ENCODE measurements at places on chromosomes 4 and X.

GRCh38 chrX:21524008-21524407 lies 134.1 kb downstream of the KLHL34 start:
- no peak for DNase-seq

- no peak for DNase-seq
Measured at GRCh38 chr4:142130666-142131065, 494.3 kb downstream of the IL15 start.

DNA sequence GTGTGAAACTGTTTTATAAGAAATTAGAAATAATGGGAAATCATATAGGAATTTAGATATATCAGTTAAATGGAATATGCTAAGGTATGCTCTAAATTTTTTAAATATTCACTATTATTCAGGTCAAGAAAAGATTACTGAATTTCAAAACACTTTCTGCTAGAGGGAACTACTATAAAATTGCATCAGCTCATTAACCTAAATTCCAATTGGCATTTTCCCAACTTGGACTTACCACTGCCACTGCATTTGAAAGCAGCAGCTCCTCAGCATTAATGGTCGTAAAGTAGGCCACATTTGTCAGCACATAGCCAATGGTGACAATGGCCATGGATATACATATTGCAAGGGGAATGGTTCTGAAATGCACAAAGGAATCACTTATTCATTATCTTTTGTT lies 57.3 kb downstream of the SLC7A11 start:
- no peak for DNase-seq

GRCh38 chr4:123593655-123594054 lies 197.1 kb downstream of the SPRY1 start:
- DNase-seq, result no peak

- no peak for DNase-seq
Measured at GRCh38 chr4:155371432-155372043, 5.2 kb downstream of the MAP9 start.

DNA sequence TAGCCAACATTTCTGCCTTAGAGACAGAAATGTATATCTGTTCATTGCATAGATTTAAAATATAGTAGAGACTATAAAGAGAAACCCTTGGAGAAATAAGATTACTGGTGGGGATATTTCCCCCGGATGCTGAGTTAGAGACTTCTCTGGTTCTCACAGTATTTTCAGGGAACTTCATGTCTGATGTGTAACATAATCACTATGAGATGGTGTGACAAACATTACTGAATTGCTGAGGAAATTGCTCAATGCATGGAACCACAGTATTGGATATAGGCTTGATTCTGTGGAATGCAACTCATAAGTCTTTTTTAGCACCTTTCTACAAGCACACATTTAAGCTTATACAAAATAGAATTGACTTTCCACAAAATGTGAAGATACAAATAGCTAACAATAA lies 152.7 kb downstream of the SOWAHB start:
- DNase-seq, result no peak

- no peak for DNase-seq
Measured at GRCh38 chr4:114005569-114006442, 26.4 kb upstream of the ARSJ start.

DNA sequence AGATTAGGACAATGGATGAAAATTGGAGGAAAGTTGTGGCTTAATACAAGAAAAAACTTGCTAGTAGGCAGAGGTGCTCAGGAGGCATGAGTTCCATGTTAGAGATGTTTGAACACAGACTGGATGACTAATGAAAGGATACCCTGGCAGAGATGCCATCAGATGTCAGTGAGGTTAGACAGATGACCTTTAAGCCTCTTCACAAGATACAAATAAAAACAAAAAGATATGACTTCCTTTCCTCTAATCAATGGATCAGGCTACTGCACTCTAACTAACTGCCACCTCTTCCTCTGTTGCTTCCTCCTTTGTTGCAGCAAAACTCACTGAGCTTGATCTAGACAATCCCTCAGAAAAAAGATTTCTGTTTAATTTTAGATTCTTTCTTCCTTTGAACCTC lies 14.7 kb downstream of the STAP1 start:
- no peak for DNase-seq

DNA sequence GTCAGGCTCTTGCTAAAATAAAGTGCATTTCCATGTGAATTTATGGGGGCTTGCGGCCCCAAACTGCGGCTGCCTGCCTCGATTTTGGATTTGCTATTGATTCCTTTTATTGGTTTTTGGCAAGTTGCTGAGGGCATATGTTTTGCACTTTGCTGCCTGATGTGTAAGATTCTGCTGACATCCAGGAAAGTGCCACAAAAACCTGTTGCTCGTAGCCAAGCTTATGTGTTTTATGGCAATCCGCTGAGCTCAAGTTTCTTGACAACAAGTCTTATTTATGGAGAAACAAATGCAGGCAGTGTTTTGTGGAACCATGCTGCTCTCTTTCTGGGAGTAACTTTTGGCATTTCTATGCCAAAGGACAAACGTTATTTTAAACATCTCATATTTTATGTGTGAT lies 97.3 kb upstream of the DDIT4L start:
- DNase-seq, result no peak

DNA sequence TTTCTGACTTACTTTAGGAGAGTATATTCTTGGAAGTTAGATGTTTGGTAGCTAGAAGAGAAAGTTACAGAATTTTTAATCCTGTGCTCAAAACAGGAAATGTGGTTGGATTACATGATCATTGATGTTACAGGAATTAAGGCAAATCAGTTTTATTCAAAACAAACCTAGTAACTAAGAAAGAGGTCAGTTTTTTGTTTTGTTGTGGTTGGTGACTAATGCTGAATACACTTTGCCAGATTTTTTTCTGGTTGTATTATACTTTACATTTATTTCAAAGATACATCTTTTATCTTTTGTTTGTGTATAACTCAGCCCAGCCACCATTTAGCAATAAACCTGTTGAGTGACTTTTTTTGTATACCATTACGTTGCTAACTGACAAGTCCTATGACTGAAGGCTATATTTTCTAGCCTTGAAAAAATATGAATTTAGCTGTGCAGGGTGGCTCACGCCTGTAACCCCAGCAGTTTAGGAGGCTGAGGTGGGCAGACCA lies 116.7 kb downstream of the KLHL8 start:
- DNase-seq, result no peak

DNA sequence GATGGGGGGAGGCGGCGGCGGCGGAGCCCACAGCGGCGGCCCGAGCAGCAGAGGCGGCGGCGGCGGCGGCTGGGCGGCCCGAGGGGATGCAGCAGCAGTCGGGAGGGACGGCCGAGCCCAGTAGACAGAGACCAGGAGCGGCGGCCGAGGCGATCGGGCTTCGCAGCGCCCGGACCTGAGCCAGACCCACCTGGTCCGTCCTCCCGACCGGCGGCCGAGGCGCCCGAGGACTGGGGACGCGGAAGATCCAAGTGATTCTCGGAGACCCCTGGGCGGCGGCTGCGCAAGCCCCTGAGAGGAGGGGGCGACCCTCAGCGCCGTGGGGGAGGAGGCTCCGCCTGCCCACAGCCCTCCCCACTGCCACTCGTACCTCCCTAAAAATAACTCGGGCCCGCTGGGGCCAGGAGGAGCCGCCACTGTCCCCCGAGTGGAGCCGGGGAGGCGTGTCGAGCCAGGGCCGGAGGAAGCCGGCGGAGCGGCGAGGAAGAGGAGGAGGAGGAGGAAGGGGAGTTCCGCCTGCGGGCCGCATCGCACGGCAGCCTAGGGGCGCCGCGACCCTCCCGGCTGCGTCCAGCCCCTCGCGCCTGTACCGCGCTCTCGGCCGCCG lies 608 bp downstream of the RAPGEF2 start:
- no peak for DNase-seq

GRCh38 chr4:10715135-10715534 lies 30.6 kb upstream of the CLNK start:
- no peak for DNase-seq

GRCh38 chr4:159697322-159698283 lies 594.7 kb downstream of the RAPGEF2 start:
- no peak for DNase-seq

DNA sequence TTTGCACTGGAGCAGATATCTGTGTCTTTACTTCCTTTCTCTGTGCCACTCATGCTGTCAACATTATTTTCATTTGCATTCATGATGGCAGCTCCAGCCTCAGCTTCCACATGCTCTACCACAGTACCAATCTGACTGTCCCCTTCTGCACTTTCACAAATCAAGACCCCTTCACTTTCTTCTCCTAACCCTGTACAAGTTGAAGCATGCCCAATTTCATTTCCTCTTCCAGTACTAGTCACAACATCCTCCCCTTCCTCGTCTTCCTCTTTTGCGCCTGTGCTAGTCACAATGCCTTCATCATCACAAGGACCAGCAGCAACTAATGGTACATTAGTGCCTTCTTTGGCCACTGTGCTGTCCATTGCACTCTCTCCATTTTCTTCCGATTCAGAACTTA lies 26.5 kb downstream of the BOD1L1 start:
- DNase-seq, result no peak

- no peak for DNase-seq
Measured at GRCh38 chrX:109818976-109819375, 85.9 kb upstream of the ACSL4 start.

- DNase-seq, result no peak
Measured at GRCh38 chrX:19740744-19741143, 146.7 kb downstream of the SH3KBP1 start.

- no peak for DNase-seq
Measured at GRCh38 chr4:75102787-75103085, 169.8 kb downstream of the PARM1 start.

GRCh38 chr4:83241132-83241531 lies 43.5 kb downstream of the COQ2 start:
- DNase-seq, result no peak

GRCh38 chr4:172813359-172813923 lies 355.2 kb upstream of the GALNT7 start:
- DNase-seq, result no peak

DNA sequence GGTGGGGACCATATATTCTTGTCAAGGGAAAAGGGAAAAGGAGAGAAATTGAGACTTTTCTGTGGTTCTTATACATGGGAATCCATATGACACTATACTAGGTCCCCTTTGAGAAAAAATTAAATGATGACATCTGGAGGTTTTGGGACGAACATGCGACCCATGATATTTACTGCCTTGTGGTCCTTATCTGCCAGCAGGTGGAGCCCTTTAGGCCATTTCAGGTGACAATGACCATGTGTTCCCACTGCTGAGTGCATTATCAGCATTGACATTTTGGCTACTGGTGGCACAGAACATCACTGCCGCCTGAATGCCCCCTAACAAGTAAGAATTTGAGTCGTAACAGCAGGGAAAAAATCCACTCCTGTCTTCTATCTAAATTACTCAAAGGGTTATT lies 843.4 kb downstream of the FSTL5 start:
- DNase-seq, result peak; percentile 50

GRCh38 chr4:152976212-152976761 lies 40.2 kb downstream of the FHDC1 start:
- no peak for DNase-seq

DNA sequence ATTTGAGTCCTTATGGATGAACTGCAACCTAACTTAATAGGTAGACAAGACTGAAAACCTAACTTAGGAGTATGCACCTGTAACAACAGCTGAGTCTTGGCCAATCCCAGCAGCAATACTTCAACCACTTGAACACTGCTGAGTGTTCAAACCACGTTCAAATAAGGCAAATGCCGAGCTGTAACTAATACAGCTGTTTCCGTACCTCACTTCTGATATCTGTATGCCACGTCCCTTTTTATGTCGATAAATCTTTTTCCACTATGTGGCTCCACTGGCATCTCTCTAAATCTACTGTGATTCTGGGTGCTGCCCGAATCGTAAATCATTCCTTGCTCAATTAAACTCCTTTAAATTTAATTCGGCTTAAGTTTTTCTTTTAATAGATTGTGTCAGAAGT lies 459.7 kb downstream of the INPP4B start:
- DNase-seq, result no peak

- DNase-seq, result peak; percentile 28
Measured at GRCh38 chr4:24032371-24032989, 142.6 kb upstream of the PPARGC1A start.

GRCh38 chrX:153944140-153944799 lies at the start of gene RENBP:
Gene RENBP, minus strand, starts transcription at chrX:153944643. Its CDS starts 33 bp downstream, at chrX:153944610.
- peak; percentile 39 for DNase-seq

DNA sequence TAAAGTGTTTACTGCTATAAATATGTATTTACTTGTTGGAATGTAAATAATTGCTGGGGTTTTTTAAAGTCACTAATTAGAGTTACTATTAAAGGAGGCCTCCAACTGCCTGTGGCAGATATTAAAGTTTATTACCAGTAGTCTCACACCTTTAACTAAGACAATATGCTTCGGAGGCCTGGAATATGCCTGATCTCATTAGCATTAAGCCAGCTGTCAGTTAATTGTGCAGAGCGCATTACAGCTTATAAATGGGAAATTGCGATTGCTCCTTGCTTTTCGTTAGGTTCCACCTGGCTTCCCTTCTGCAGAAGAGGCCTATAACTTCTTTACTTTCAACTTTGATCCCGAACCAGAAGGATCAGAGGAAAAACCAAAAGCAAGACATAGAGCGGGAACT lies 41.3 kb downstream of the CC2D2A start:
- DNase-seq, result no peak

- DNase-seq, result peak; percentile 64
Measured at GRCh38 chr4:4640692-4641091, 98.8 kb upstream of the STX18 start.

DNA sequence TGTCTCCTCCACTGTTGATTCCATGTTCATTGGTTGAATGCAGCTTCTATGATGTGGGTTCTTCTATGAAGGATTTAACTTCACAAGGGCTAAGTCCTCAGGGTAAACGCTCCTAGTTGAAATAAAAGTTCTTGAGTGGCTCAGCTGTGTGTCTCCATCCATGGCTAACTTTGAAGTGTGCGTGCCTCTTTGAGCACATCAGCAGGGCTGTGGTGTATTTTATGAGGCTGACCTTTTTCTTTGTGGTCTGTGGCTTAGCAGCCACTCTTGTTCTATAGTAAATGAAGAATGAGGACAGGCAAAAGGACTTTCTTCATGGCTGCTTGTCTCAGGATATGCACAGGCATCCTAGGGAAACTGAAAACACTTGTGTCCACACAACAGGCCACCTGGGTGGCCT lies 88.5 kb downstream of the KIT start:
- DNase-seq, result no peak

- DNase-seq, result no peak
Measured at GRCh38 chrX:10570601-10571000, 49.8 kb downstream of the MID1 start.

- no peak for DNase-seq
Measured at GRCh38 chrX:152642931-152643564, 5.4 kb downstream of the GABRQ start.

GRCh38 chr4:85610450-85610849 lies 135.5 kb downstream of the ARHGAP24 start:
- no peak for DNase-seq

GRCh38 chrX:138756234-138756633 lies 44.7 kb upstream of the FGF13 start:
- DNase-seq, result peak; percentile 48

GRCh38 chr4:156870861-156871260 lies 100.7 kb downstream of the PDGFC start:
- no peak for DNase-seq

DNA sequence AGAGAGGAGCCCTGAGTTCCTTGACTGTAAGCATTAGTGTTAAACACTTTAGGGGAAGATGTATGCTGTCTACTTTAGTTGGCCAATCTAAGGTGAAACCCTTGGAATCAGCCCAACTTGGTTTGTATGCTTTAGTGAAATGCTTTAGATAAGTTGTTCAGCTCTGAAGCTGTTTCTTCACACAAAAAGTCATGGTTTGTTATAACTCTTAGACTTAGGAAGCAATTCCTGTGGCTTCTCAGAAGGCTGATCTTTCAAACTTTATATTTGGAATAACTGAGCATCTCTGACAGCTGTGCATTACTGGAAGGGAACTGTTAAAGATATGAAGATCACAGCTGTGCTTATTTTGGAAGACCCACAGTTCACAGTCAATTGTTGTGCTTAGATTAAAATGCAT lies 714.1 kb downstream of the FAT4 start:
- DNase-seq, result no peak

GRCh38 chr4:164210377-164210776 lies 543.6 kb upstream of the SMIM31 start:
- DNase-seq, result no peak

Measured in iPS-NIHi11 (cell line).